ENCODE measurements at places on chromosomes 5 and 9.

- H3K27ac ChIP-seq: no peak overlapping the region
- H3K36me3 ChIP-seq: no peaks in the 10 kb centered on the region
- H3K4me3 ChIP-seq: no peak overlapping the region
- DNase-seq: no peak
Observed at GRCh38 chr5:98175474-98175873, 598.0 kb upstream of the RGMB start.

- no peaks in the 10 kb centered on the region for H3K27me3 ChIP-seq
- H3K36me3 ChIP-seq: no peaks in the 10 kb centered on the region
- H3K27ac ChIP-seq: no peak overlapping the region
- no peak overlapping the region for H3K4me3 ChIP-seq
- peaks cover 6% of the 10 kb centered on the region for H3K4me1 ChIP-seq
Observed at GRCh38 chr9:84152204-84152603, 171.6 kb downstream of the RMI1 start.

GRCh38 chr9:134538856-134539566 lies 102.6 kb upstream of the COL5A1 start:
- peaks cover 4% of the 10 kb centered on the region for H3K4me1 ChIP-seq
- no peaks in the 10 kb centered on the region for H3K27me3 ChIP-seq
- H3K36me3 ChIP-seq: no peaks in the 10 kb centered on the region
- no peak for DNase-seq
- no peak overlapping the region for H3K27ac ChIP-seq

DNA sequence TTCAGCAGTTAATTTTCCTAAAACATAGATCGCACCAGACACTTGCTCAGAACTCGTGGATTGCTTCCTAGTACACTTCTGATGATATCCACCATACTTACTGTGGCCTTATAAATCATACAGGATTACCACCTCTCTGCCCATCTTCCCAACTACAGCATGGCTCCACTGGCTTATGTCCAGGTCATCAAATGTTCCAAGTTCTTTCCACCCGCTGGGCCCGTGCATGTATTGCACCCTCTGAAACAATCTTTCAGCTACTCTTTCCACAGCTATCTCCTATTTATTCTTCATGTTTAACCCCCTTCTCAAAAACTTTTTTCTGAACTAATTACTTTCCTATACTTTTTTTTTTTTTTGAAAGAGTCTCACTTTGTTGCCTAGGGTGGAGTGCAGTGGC lies 18.5 kb downstream of the FBXW2 start:
- peaks cover 73% of the 10 kb centered on the region for H3K36me3 ChIP-seq
- no peaks in the 10 kb centered on the region for H3K4me1 ChIP-seq
- H3K27me3 ChIP-seq: no peaks in the 10 kb centered on the region
- no peak overlapping the region for H3K27ac ChIP-seq

DNA sequence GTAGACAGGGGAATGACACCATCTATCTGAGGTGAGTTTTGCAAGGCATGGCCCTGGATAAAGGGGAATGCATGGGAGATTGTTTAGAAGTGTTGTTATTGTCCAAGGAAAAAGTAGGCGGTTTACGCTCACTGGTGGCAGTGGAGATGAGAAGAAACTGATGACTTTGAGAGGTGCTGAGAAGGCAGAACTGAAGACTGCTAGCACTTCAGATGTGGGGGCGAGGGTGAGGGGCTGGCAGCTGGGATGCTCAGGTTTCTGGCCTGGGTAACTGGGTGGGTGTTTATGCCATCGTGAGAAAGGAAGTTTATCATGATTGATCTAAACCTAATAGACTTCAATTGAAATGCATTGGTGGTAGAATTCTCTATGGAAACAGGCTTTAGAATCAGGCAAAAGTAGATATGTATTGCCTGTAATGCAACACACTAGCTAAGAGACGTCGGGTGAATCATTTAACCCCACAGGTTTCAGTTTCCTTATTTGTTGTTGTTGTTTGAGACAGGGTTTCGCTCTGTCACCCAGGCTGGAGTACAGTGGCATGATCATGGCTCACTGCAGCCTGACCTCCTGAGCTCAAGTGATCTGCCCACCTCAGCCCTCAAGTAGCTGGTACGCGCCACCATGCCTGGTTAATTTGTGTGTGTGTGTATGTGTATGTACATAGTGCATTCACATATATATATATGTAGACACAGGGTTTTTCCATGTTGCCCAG lies 123.5 kb downstream of the SLC24A2 start:
- H3K4me3 ChIP-seq: no peak overlapping the region
- H3K27ac ChIP-seq: no peak overlapping the region
- no peak for DNase-seq

DNA sequence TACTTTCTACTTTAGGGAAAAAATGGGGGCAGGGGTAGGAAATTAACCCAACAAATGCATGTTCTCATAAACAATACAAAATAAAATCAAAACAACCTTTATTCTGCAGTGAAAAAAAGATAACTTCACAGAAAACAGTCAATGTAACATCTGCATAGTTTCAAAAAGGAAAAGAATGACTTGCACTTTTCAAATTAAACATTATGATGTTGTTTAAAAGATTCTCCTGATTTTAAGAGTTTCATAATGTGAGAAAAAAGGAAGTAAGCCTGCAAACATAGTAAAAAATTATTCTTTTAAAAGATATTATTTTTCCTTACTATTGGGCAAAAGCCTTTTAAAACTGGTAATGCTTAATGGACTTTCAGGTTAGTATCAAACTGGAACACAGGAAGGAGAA lies 7.6 kb downstream of the C9orf72 start:
- H3K27ac ChIP-seq: no peak overlapping the region
- no peak overlapping the region for H3K4me3 ChIP-seq
- peaks cover 8% of the 10 kb centered on the region for H3K36me3 ChIP-seq
- no peak for DNase-seq

- H3K27me3 ChIP-seq: no peaks in the 10 kb centered on the region
- H3K4me1 ChIP-seq: no peaks in the 10 kb centered on the region
- no peak overlapping the region for H3K27ac ChIP-seq
- H3K36me3 ChIP-seq: no peaks in the 10 kb centered on the region
- H3K4me3 ChIP-seq: no peak overlapping the region
Observed at GRCh38 chr5:169071-169727, 22.1 kb upstream of the LRRC14B start.

DNA sequence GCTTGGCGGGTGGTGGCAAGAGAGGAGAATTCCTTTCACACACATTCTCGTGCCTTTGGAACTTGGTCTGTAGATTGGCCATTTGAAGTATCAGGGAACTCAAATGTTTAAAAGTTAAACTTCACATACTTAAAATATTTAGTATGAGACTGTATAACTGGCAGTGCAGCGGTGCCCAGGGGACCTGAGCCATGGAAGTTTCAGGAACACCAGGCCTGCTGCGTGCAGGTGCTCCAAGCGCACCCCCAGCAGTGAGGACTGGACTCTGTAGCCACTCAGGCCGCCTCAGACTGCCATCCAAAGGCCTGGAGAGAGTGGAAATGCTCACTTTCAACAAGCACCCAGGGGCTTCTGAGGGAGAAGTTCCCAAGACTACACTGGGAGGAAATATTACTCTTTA lies 273.5 kb upstream of the IRX2 start:
- H3K4me3 ChIP-seq: no peak overlapping the region
- DNase-seq: no peak
- H3K36me3 ChIP-seq: no peaks in the 10 kb centered on the region
- H3K27me3 ChIP-seq: no peaks in the 10 kb centered on the region
- no peak overlapping the region for H3K27ac ChIP-seq
- no peaks in the 10 kb centered on the region for H3K4me1 ChIP-seq

DNA sequence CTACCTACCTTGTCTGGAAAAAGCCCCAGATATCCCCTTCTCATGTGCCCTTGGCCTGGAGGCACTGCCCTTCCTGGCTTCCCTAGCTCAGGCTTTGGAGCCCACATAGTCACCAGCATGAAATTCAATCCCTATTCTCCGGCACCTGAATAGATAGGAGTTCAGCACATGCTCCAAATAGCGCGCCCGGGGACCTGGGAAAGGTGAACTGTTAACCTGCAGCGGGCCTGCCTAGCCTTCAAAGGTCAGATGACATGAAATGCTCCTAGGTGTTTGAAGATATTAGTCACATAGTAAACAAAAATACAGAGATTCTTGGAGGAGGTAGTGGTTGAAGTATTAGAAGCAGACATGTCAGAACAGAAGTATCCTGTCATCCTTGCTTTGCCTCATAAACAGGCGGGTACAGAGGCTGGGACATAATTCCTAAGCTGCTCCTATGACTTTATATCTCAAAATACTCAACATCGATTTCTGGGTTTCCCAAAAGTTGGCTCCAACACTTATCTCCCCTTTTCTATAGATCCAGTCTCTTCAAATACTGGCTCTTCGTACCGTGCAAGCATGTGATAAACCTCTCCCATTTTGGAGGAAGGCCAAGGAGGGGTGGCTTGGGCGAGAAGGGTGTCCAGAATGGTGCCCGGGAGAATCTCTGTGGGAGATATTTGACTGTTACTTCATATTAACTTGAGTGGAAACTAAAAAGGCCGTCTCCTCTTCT lies 88.0 kb upstream of the ANKH start:
- no peak for DNase-seq
- no peaks in the 10 kb centered on the region for H3K4me1 ChIP-seq
- H3K27ac ChIP-seq: no peak overlapping the region
- no peaks in the 10 kb centered on the region for H3K36me3 ChIP-seq

DNA sequence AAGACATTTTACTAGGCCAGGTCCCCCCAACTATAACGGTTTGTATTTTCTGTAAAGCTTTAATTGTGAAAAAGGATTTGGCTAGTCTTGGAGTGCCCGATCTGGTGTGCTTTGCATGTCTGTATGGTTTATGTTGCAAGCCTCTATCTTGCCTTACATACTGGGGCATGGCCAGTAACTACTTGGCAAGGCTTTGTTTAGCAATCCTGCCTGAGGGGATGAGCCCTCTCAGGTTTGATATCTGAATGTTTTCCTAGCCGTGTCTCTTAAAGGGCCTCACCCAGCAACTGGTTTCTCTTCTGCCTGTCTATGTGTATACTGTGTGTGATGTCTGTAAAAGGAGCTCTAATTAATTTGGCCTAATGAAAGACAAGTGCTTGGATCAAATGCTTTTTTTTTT lies 61.3 kb upstream of the SPINK5 start:
- no peak overlapping the region for H3K27ac ChIP-seq
- no peaks in the 10 kb centered on the region for H3K4me1 ChIP-seq
- H3K36me3 ChIP-seq: no peaks in the 10 kb centered on the region
- DNase-seq: no peak
- H3K4me3 ChIP-seq: no peak overlapping the region

DNA sequence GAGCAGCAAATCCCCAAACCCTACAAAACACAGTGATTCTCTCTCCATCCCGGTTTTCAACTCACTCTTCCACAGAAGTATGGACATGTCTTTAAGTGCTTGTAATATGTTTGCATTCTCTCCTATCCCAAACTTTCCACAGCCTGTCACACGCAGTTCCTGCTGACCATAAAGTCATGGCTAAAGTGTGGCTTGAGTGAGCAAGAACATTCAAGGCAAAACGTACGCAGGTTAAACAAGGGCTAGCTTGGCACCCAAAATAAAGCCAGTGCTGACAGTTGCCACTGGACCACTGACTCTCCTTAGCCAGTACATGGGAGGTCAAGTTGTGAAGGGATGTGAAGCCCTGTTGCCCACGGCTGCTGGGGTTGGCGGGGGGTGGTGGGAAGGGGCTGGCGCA lies 211.1 kb upstream of the IRX1 start:
- H3K36me3 ChIP-seq: no peaks in the 10 kb centered on the region
- no peak overlapping the region for H3K4me3 ChIP-seq
- no peak overlapping the region for H3K27ac ChIP-seq
- H3K27me3 ChIP-seq: no peaks in the 10 kb centered on the region

GRCh38 chr9:127112056-127112455 lies 10.4 kb downstream of the ANGPTL2 start:
- no peak overlapping the region for H3K4me3 ChIP-seq
- H3K27ac ChIP-seq: no peak overlapping the region
- no peaks in the 10 kb centered on the region for H3K27me3 ChIP-seq
- H3K36me3 ChIP-seq: no peaks in the 10 kb centered on the region

- H3K36me3 ChIP-seq: no peaks in the 10 kb centered on the region
- H3K4me1 ChIP-seq: peaks cover 27% of the 10 kb centered on the region
- DNase-seq: no peak
- no peaks in the 10 kb centered on the region for H3K27me3 ChIP-seq
- no peak overlapping the region for H3K4me3 ChIP-seq
Observed at GRCh38 chr5:131384616-131385214, 120.9 kb downstream of the CDC42SE2 start.

DNA sequence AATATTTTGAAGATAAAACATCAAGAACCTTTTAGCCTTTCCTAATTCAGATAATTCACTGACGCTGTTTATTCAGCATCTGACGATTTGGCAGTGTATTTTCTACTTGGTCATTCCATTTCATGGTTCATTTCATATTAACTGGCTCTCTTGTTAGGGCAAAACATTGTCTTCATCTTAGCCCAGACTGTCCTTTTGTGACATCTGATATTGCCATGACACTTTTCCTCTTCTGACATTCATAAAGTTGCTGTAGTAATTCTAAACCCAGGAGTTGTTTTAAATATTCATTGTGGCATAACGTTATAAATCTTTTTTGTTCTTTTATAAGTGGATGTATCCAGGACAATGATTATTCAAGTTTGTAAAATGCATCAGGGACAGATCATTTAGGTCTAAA lies 1.8 kb downstream of the SCAMP1 start:
- H3K4me1 ChIP-seq: peaks cover 20% of the 10 kb centered on the region
- no peaks in the 10 kb centered on the region for H3K27me3 ChIP-seq
- H3K36me3 ChIP-seq: no peaks in the 10 kb centered on the region
- no peak overlapping the region for H3K27ac ChIP-seq
- no peak for DNase-seq

GRCh38 chr9:114591849-114592248 lies 4.3 kb downstream of the ATP6V1G1 start:
- H3K36me3 ChIP-seq: peaks cover 30% of the 10 kb centered on the region
- H3K4me3 ChIP-seq: no peak overlapping the region
- H3K4me1 ChIP-seq: peaks cover 40% of the 10 kb centered on the region
- no peaks in the 10 kb centered on the region for H3K27me3 ChIP-seq

GRCh38 chr5:14464096-14464495 lies 117.5 kb upstream of the OTULINL start:
- DNase-seq: no peak
- no peaks in the 10 kb centered on the region for H3K4me1 ChIP-seq
- H3K27ac ChIP-seq: no peak overlapping the region
- no peaks in the 10 kb centered on the region for H3K27me3 ChIP-seq

DNA sequence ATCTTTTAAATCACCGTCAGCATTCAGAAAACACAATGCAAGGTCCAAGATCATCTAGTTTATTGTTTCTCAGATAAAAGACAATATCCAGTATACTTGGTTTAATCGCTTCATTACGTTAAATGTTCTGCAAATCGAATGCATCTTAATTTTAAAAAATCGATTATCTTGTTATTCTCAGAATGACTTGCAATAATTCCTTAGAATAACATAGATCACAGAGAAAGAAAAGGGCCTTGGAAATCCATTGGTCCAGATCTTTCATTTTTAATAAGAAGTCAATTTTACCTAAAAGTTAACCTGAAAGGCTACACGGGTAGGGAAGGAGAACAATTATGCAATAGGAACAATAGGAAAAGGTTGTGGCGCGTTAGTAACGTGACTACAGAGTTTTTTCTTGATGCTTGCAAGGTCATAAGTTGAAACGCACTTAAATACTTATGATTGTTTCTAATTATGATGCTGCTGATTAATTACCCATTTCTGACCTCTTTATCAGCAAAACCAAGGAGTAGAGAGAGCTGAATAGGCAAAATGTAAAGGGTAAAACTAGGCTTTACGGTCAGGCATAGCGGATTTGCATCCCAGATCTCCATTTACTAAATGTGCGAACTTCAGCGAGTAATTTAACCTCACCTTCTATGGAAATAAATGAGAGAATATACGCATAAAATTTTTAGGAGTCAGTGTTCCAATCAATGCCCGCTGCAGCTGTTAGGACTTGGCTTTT lies 769 bp upstream of the LYRM7 start:
- no peaks in the 10 kb centered on the region for H3K36me3 ChIP-seq
- peak overlapping the region; percentile 71 for H3K4me3 ChIP-seq
- no peaks in the 10 kb centered on the region for H3K4me1 ChIP-seq
- H3K27me3 ChIP-seq: no peaks in the 10 kb centered on the region
- H3K27ac ChIP-seq: peak overlapping the region; percentile 51
